NCI-H2029 treated with DMSO at 0.1 percent for 48 hours (cell line): ENCODE measurements at places on chromosomes 4 and X.
A peak's percentile ranks its signal among the peaks of the same experiment; 100 is the strongest.

DNA sequence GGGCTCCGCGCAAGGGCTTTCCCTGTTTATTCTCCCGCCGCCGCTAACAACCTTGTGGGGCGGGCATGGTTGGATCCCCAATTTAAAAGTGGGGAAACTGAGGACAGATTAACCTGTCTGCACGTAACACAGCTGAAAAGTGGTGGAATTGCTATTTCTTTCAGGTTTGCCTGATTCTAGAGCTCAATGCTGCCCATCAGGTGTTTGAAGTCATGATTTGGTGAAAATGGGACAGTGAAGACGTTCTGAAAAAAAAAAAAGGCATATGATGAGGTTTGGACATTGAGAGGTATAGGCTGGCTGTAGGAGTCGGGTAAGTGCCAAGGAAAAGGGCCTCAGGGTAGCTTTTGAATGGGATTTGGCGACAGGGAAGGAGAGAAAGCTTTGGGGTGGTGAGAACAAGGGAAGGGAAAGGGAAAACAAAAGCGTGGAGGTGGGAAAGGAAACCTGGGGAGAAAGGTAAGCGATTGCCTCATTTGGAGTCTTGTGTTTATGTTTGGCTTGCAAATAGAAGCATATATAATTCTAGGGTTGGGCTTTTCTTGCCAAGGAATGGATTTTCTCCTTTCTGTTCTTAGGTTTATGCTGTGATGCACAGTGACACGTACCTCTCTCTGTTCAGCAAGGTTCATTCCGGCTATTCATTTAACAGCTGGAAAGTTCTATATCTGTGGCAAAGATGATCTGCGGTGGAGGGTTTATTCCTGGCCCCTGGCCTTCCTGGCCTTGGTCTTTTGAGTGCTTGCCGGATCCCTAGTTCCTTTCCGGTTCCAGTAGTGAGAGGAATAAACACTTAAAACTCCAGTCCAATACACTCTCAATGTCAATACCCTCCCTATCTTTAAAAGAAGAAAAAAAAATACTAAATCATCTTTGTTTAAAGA is 2.4 kb upstream of the STIM2 start:
- DNase-seq: peak; percentile 82

DNA sequence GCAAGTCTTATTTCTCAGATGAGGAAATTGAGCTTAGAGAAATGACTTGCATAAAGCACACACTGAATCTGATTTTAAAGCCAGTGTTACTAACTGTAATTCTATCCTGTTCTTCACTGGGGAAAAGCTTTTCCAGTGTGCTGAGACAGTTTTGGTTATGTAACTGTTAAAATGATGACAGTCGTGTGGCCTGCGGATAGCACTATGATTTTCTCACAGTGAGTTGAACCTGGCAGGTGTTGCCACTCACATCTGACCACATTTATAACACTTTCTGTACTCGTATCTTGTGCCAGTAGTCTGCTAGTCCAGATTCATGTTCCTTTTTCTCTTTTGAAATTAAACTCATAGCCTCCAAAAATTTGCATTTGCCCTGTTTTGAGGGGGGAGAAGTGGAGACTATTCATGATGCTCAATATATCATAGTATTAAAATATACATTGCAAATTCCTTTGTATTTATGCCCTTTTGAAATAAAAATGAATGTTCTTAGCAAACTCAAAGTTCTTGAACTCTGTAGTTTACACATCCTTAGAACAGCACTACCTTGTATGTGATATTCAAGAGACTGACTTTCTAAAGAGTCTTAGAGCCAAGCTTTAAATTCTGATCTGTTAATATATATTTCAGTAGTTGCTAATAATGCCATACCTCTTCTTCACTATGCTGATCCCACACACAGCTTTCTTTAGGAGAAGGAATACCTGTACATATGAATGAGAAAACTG is 132.3 kb downstream of the PDLIM5 start:
- no peak for DNase-seq

GRCh38 chr4:101271516-101271915 is 75.8 kb downstream of the PPP3CA start:
- DNase-seq: no peak

DNA sequence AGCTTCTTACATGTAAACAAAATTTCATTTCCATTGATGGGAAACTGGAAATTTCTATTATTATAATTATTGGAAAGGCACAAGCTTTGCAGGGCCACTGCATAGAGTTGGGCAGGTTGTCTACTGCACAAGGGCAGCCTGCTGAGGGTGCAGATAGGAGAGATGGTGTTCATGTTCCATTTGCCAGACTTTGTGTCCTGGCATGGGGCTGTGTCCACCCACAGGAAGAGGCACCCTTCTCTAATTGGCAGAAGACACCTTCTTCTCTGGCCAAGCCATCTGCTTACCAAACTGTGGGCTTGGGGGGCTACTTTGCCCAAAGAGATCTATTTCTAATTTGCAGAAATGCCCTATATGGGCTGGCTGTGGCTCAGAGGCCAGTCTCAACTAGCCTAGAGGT is 140.7 kb downstream of the GATB start:
- no peak for DNase-seq

DNA sequence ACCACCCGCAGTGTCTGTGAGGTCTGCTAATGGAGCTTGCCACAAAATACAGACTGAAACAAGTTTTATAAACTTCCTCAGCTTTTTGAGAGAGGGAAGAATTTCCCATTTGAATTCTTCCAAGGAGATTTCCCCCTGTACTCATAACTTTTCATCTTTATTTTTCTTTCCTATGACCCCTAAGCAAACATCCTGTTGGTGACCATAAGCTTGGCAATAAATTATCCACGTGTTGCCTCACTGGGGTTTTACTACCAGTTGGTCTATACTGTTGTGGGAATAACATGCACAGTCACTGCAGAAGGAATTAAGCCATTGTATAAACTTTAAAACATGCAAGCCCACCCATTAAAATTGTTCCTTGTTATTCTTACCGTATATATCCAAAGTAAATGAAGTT is 86.2 kb downstream of the SLC39A8 start:
- no peak for DNase-seq

DNA sequence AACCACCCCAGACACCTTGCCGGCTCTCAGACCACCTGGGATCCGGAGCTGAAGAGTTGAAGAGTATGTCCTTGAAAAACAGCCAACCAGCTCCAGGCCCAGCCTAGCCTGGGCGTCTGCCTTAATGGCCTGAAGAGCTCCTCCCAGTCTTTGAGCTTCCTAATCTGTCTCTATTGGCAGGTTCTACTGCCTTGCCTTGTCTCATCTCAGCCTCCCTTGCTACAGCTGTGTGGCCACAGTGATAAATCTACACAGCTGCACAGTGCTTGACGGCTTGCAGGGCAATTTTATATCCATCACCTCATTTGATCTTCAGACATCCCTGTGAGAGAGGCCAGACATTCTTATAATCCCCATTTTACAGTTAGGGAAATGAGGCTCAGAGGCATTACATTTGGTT is 19.9 kb downstream of the AWAT2 start:
- no peak for DNase-seq

DNA sequence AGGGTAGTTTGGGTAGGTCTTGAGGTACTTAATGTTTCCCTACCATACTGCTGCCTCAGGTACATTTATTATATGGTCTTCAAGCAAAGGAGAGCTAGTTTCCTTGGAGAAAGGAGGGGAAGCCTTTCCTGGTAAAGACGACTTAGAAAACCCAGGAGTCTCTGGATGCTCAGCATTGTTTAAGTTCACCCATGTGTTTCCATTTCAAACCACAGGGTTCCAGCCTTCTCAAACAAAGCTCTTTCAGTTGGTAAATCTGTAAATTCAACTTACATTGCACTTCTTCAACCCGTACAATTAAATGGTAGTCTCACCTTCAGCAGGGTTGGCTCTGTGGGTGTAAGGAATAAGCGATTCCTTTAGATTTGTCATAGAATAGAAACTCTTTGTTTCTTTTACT is 111.9 kb upstream of the UNC5C start:
- DNase-seq: no peak

DNA sequence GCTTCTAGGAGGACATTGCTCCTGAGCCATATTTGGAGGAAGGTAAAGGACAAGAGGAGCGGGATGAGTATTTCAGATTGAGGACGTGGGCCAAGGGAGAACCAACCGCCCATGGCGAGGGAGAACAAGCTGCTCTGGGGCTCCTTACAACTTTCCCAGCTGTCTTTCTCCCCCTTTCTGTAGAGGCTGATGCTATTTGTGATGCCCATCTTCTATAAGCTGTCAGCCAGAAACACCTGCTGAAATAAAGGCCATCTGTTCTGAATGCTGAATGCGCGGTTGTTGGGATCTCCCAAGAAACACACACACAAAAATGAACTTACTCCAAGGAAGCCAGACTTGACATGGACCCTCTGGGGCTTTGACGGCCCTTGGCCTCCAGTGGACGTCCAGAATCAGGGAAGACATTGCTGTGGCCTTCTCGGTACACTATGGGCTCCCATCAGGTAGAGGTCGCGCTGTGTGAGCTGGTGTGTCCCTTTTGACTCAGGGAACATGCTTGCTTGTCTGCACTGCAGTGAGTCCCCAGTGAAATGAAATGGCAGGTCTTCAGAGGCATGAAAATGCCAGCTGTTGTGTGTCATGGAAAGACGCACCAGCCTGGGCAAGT is 30.9 kb downstream of the RWDD4 start:
- no peak for DNase-seq

DNA sequence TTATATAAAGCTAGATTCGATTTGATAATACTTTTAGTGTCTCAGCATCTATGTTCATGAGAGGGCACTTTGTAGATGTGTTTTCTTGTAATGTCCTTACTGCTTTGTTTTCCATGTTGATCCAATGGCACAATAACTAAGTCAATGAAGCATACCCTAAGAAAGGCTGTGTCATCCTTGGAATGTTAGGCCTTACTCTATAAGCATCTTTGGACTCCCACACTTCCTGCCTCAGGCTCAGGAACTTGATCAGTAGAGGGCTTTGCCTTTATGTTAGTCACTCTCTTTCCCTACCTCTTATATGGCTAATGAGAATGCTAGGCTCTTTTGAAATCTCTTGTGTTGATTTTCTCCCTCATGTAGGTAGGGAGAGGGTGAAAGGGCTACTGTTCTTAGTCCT is 33.2 kb upstream of the EDA2R start:
- DNase-seq: no peak

DNA sequence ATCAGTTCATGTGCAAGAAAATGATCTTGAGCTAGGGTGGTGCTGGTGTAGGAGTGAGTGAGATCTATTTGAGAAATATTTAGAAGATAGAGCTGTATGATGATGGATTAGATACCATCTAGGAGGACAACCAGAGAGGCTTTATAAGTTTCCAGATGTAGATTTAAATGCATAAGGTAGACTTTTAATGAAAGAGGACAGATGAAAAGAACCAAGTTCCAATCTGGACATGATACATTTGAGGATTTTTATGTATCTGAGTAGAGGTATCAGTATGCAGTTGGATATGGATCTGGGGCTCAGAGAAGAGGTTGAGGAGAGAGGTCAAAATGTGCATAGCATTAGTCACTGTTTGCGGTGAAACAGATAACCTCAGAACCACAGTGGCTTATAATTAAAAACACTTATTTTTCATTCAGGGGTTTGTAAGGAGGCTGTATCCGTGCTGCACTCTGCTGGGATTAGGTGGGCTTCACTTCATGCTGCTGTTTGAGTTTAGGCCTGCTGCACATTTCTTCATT is 348.7 kb downstream of the BMPR1B start:
- no peak for DNase-seq

DNA sequence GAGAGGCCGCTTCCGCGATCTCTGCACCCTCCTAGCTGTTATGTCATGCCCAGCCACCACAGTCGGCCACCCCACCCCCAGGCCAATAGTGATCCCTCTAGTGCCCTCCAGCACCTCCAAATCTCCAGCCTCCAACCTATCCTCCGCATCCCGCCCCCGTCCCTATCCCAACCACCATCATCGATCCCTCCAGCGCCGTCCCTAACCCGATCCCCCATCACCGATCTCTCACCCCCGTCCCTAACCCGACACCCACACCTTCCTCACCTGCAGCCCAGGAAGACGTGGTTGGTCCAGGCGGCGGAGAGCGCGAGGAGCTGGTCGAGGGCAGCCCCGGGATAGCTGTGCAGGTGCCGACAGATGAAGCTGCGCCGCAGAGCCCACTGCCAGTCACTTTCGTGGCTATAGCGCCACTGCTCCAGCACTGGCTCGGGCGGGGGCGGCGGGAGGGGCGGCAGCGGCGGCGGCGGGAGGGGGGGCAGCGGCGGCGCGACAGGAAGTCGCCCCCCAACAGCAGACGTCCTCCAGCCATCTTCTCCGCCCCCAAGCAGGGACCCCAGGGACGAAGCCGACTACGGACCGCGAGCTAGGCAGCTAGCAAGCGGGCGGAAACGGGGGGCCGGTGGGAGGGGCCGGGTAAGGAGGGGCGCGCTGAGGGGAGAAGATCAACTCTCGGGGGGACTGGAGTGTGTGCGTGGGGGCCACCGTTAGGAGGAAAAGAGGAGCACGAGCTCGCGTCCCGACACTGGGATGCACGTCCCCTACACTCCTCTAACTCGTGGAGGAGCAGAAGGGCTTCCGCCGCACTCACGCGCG is 552 bp downstream of the NKRF start:
- no peak for DNase-seq

- no peak for DNase-seq
Observed at GRCh38 chr4:144208074-144208473, 67.6 kb upstream of the GYPA start.

DNA sequence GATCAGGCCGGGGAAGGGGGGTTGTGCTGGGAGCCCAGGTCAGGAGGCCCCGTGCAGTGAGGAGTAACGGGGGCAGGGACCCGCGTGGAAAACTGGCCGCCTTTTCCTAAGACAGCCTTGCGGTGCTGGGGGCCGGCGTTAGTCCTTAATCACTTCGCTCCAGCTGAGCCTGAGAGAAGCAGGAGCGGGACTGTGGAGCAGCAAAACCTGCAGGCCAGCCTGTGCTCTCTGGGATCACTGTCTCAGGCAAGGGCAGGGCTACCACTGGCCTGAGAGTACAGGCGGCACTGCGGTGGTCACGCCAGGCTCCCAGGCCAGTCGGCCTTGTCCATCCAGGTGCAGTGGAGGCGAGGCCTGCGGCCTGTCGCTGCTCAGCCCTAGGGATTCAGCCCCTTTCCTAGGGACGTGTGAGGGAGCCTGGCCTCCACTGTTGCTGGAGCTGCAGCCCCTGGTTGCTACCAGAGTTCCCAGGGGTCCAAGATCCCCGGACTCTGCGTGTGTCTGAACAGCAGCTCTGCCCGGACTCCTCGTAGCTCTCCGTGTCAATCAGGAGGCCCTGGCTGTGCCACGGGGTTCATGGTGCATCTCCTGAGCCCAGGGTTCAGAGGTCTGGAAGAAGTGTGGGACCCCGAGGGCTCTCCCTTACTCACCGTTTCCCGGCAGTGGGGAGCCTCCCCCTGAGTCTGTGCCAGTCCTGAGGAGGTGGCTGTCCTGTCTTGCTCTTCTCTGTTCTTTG is 2141.7 kb upstream of the TENM3 start:
- DNase-seq: no peak
